Suprapubic skin (tissue), 4 donors: ENCODE measurements at places on chromosomes 2 and 18.

GRCh38 chr2:39667104-39667885 lies 1.6 kb downstream of the TMEM178A start:
- H3K4me1 ChIP-seq: peaks cover 18% of the 10 kb centered on the region
- peak overlapping the region; percentile 62 for H3K4me3 ChIP-seq
- DNase-seq: no peak
- H3K27ac ChIP-seq: no peak overlapping the region
- peaks cover 65% of the 10 kb centered on the region for H3K27me3 ChIP-seq

DNA sequence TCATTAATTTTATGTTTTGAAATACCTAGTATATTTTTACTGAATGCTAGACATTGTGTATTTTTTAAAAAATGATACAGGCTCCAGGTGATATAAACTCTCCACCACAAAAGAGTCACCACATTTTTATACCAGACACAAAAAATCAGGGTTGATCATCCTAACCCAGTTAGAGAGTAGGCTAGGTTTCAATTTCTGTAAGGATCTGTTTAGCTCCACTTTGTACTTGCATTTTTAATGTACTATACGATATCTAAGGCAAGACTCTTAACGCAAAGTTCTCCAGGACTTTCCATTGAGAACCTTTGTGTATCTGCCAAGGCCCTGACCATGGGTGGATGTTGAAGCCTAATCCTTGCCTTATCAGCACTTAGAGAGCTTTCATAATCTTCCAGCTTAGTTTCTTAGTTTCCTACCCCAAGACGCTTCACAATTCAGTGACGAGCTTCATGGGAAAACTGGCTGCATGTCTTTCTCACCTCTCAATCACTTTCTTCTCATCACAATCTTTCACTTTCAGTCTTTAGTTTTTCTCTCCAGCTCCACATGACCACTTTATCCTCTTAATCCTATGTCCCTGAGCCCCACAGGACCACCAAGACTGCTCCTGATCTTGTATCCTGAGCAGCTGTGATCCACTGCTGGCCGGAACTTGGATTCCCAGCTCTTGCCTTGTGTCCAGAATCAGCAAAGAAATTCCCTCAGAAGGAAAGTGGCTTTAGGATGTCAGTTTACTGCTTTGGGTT lies 635.8 kb downstream of the RNF144A start:
- no peak for DNase-seq
- H3K4me3 ChIP-seq: no peak overlapping the region
- H3K4me1 ChIP-seq: no peaks in the 10 kb centered on the region
- no peak overlapping the region for H3K27ac ChIP-seq

GRCh38 chr18:10401521-10401920 lies 52.9 kb upstream of the APCDD1 start:
- H3K27me3 ChIP-seq: no peaks in the 10 kb centered on the region
- no peaks in the 10 kb centered on the region for H3K36me3 ChIP-seq
- peaks cover 36% of the 10 kb centered on the region for H3K4me1 ChIP-seq

DNA sequence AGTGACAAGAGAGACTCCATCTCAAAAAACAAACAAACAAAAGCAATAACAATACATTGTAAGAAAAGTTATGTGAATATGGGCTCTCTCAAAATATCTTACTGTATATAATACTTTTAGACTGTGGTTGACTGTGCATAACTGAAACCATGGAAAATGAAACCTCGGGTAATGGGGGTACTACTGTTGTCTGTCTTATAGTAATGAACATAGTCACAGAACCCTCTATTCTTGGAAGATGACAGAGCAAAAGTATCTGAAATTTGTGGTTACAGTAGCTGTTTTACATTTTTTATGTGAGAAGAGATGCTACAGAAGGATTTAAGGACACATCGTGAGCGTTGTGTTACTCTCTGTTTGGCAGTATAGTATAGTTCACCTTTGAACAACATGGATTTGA lies 60.5 kb downstream of the MAP4K4 start:
- H3K4me1 ChIP-seq: peaks cover 20% of the 10 kb centered on the region
- H3K4me3 ChIP-seq: no peak overlapping the region
- no peaks in the 10 kb centered on the region for H3K36me3 ChIP-seq
- DNase-seq: no peak
- no peak overlapping the region for H3K27ac ChIP-seq

DNA sequence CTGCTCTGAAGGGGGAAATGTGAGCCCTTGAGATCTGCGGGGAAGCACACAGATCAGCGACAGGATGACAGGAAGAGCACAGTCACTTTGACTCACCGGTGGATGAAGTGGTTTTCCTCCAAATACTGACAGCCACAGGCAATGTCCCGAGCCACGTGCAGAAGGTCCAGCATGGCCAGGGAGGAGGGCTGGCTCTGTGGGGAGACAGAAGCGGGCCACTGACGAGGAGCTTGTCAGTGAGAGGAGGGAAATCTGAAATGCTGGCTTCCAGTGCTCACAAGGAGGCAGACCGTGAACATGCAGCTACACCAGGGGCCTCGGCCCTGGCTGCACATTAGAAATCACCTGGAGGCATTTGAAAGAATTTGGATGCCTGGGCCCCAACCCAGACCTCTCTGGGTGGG lies 98.7 kb downstream of the CLIP4 start:
- no peaks in the 10 kb centered on the region for H3K27me3 ChIP-seq
- no peak for DNase-seq
- no peaks in the 10 kb centered on the region for H3K4me1 ChIP-seq
- no peak overlapping the region for H3K27ac ChIP-seq

- H3K4me1 ChIP-seq: no peaks in the 10 kb centered on the region
- no peak for DNase-seq
- no peak overlapping the region for H3K27ac ChIP-seq
- H3K27me3 ChIP-seq: no peaks in the 10 kb centered on the region
Measured at GRCh38 chr2:137208431-137208891, 443.1 kb downstream of the THSD7B start.

- peaks cover 18% of the 10 kb centered on the region for H3K4me1 ChIP-seq
- no peak overlapping the region for H3K4me3 ChIP-seq
- H3K27ac ChIP-seq: peak overlapping the region; percentile 75
- DNase-seq: no peak
- H3K27me3 ChIP-seq: no peaks in the 10 kb centered on the region
- H3K36me3 ChIP-seq: no peaks in the 10 kb centered on the region
Measured at GRCh38 chr2:63789338-63790020, 52.2 kb upstream of the UGP2 start.

DNA sequence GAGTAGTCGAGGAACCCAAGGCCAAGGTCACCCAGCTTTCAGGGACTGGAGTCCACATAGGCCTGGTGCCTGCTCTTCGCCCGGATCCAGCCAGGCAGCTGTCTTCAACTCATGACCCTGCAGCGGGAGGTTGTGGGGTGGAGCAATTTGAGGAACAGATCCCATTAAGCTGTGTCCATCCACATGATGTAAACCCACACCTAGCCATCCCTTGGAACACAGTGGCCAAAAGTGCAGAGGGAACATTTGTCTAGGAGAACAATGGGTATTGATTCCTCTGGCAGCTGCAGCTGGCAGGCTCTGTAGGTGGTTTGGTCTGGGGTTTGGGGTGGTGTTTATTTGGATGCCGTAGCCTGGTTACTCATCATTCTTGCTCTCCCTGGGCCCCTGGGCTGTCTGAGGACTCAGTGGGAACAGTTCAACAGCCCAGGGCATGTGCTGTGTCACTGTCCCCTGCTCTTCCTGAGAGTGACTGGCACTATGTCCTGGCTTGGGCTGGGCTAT lies 99.4 kb downstream of the TFCP2L1 start:
- no peaks in the 10 kb centered on the region for H3K27me3 ChIP-seq
- peaks cover 7% of the 10 kb centered on the region for H3K4me1 ChIP-seq
- H3K36me3 ChIP-seq: no peaks in the 10 kb centered on the region
- DNase-seq: no peak
- H3K27ac ChIP-seq: peak overlapping the region; percentile 73

- peaks cover 51% of the 10 kb centered on the region for H3K4me1 ChIP-seq
- no peaks in the 10 kb centered on the region for H3K36me3 ChIP-seq
- peak overlapping the region; percentile 73 for H3K27ac ChIP-seq
- H3K4me3 ChIP-seq: no peak overlapping the region
- no peaks in the 10 kb centered on the region for H3K27me3 ChIP-seq
- DNase-seq: no peak
Measured at GRCh38 chr18:58314284-58314683, 270.3 kb downstream of the NEDD4L start.

- DNase-seq: no peak
- peaks cover 57% of the 10 kb centered on the region for H3K36me3 ChIP-seq
- H3K27ac ChIP-seq: no peak overlapping the region
- no peak overlapping the region for H3K4me3 ChIP-seq
Measured at GRCh38 chr2:233544200-233544610, 22.4 kb downstream of the USP40 start.

DNA sequence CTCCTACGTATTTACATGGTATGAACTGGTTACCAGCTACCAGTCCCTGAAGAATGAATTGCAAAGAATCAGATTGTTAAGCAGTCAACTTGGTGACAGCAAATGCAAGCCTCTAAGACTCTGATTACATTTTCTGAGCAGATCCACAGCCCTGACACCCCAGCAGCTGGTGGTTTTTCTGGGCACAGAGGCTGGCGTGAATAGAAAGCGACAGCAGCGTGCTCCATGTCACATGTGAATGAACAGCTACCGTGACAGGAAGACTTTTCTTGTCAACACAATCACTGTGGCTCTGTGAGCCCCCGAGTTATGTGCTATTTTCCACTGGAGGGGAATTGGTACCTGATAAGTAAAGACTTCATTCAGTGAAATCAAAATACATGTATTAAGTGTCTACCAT lies 93.2 kb upstream of the CBLN2 start:
- DNase-seq: no peak
- no peaks in the 10 kb centered on the region for H3K4me1 ChIP-seq
- H3K27ac ChIP-seq: no peak overlapping the region
- no peaks in the 10 kb centered on the region for H3K36me3 ChIP-seq
- no peak overlapping the region for H3K4me3 ChIP-seq
- no peaks in the 10 kb centered on the region for H3K27me3 ChIP-seq

DNA sequence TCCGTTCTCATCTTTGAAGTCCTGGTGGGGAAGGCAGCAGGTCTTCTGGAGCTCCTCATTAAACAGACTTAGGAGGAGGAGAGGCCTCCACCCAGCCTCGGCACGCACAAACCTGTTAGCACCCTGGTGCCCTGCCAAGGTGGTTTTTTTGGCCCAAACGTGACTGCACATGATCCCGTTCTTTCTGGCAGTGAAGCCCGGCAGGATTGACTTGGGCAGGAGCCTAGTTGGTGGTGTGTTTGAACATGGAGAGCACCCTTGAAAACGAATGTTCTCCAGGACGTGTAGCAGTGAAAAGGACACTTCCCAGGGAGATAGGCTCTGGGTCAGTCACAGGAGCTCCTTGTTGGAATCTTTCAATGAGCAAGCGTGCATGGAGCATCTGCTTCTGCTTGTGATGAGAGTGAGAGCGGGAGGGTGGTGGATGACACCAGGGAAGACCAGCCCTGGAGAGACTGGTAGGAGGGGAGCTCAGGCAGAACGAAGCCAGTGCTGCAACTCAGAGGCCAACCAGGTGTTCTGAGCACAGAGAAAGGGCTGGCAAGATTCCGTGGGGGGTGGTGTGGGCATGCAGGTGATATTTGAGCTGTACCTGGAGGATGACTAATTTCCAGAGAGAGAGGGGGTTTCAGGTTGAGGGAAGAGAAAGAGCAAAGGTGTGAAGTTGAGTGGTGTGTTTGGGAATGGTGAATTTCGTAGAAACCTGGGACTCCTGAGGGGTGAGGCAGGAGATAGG lies 73.8 kb downstream of the TANC1 start:
- peaks cover 3% of the 10 kb centered on the region for H3K36me3 ChIP-seq
- H3K4me3 ChIP-seq: no peak overlapping the region

- no peaks in the 10 kb centered on the region for H3K36me3 ChIP-seq
- H3K4me3 ChIP-seq: no peak overlapping the region
- H3K4me1 ChIP-seq: no peaks in the 10 kb centered on the region
- H3K27ac ChIP-seq: no peak overlapping the region
- peaks cover 4% of the 10 kb centered on the region for H3K27me3 ChIP-seq
Measured at GRCh38 chr2:112881217-112881985, 29.6 kb upstream of the IL37 start.

DNA sequence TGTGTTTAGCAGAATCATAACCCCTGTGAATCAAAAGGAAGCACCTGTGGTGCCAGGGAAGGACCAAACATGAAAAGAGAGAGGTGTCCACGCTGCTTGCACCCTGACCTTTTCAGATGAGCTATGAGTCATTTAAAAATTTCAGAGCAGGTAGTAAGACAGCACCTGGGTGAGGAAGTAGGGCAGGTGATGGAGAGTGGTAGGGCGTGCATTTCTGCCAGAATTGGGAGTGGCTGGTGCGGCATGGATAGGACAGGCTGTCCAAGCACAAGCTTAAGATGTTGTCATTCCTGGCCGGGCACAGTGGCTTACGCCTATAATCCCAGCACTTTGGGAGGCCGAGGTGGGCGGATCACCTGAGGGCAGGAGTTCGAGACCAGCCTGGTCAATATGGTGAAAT lies 36.8 kb downstream of the NPAS2 start:
- peaks cover 3% of the 10 kb centered on the region for H3K4me1 ChIP-seq
- no peaks in the 10 kb centered on the region for H3K27me3 ChIP-seq
- no peaks in the 10 kb centered on the region for H3K36me3 ChIP-seq
- no peak overlapping the region for H3K4me3 ChIP-seq

- no peak overlapping the region for H3K4me3 ChIP-seq
- peak; percentile 48 for DNase-seq
- peaks cover 14% of the 10 kb centered on the region for H3K4me1 ChIP-seq
- H3K36me3 ChIP-seq: peaks cover 31% of the 10 kb centered on the region
Measured at GRCh38 chr2:241568726-241569125, 10.2 kb downstream of the BOK start.

GRCh38 chr2:215556979-215557378 lies 121.1 kb upstream of the FN1 start:
- H3K4me3 ChIP-seq: no peak overlapping the region
- H3K27ac ChIP-seq: no peak overlapping the region
- H3K27me3 ChIP-seq: no peaks in the 10 kb centered on the region
- H3K36me3 ChIP-seq: no peaks in the 10 kb centered on the region
- DNase-seq: no peak

- DNase-seq: no peak
- H3K4me3 ChIP-seq: no peak overlapping the region
- H3K27me3 ChIP-seq: no peaks in the 10 kb centered on the region
- peaks cover 5% of the 10 kb centered on the region for H3K4me1 ChIP-seq
- H3K27ac ChIP-seq: no peak overlapping the region
Measured at GRCh38 chr2:191565647-191566198, 112.2 kb upstream of the NABP1 start.

DNA sequence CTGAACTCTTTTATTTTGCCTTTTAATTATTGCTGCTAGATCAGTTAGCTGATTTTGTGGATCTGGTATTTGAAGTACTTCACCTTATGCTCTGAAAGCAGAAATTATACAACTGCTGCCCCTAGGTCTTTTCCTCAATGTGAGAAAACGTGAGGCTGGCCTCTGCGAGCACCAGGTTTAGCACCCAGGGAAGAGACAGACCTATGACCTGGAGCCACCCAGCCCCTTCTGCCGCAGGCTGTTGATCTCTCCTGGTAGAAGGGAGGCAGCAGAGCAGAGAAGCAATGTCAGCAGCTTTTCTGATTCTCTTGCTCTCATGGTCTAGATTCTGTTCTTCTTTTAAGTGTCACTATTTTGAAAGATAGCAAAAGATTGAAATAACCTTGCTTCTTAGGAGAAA lies 19.9 kb downstream of the TRAPPC12 start:
- no peak for DNase-seq
- no peak overlapping the region for H3K27ac ChIP-seq
- H3K27me3 ChIP-seq: no peaks in the 10 kb centered on the region
- H3K4me3 ChIP-seq: no peak overlapping the region

- H3K27me3 ChIP-seq: no peaks in the 10 kb centered on the region
- no peaks in the 10 kb centered on the region for H3K36me3 ChIP-seq
- H3K27ac ChIP-seq: no peak overlapping the region
- H3K4me3 ChIP-seq: no peak overlapping the region
- peaks cover 11% of the 10 kb centered on the region for H3K4me1 ChIP-seq
Measured at GRCh38 chr2:37453027-37453426, 108.6 kb downstream of the QPCT start.

GRCh38 chr2:2623939-2624338 lies 292.9 kb upstream of the MYT1L start:
- H3K36me3 ChIP-seq: no peaks in the 10 kb centered on the region
- no peak for DNase-seq
- H3K4me3 ChIP-seq: no peak overlapping the region
- H3K4me1 ChIP-seq: no peaks in the 10 kb centered on the region
- H3K27me3 ChIP-seq: peaks cover 5% of the 10 kb centered on the region
